ENCODE measurements at places on chromosomes 12 and 14.

- peak; percentile 65 for DNase-seq
These were observed 397.8 kb downstream of the SEC23A start for GRCh38 chr14:38705220-38705619.

- DNase-seq, result peak; percentile 88
These were observed 49.7 kb downstream of the PSMA6 start for GRCh38 chr14:35341751-35342488.

DNA sequence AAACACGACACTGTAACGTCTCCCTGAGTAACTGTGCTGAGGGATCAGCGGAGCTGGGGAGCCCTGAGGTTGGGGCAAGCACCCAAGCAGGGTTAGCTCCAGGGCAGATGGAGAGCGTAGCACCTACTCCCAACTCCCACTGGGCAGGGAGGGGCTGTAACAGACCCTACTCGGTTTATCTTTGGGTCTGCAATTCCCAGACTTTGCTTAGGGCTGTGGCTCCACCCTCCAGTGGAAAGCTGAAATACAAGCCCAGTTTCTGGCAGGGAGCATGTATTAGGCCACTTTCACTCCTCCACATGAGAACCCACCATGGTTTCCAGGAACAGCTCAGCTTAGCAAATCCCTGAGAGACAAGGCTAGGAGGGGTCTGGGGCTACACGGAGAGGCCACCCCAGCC lies 17.3 kb upstream of the TC2N start:
- DNase-seq, result no peak

- DNase-seq, result no peak
These were observed 2.6 kb downstream of the LTB4R start for GRCh38 chr14:24313913-24314312.

- peak; percentile 45 for DNase-seq
These were observed 25.3 kb downstream of the GNS start for GRCh38 chr12:64733857-64734256.

GRCh38 chr14:37237094-37237493 lies 39.4 kb downstream of the MIPOL1 start:
- no peak for DNase-seq

- DNase-seq, result no peak
These were observed 90.9 kb upstream of the DCN start for GRCh38 chr12:91273560-91273959.

DNA sequence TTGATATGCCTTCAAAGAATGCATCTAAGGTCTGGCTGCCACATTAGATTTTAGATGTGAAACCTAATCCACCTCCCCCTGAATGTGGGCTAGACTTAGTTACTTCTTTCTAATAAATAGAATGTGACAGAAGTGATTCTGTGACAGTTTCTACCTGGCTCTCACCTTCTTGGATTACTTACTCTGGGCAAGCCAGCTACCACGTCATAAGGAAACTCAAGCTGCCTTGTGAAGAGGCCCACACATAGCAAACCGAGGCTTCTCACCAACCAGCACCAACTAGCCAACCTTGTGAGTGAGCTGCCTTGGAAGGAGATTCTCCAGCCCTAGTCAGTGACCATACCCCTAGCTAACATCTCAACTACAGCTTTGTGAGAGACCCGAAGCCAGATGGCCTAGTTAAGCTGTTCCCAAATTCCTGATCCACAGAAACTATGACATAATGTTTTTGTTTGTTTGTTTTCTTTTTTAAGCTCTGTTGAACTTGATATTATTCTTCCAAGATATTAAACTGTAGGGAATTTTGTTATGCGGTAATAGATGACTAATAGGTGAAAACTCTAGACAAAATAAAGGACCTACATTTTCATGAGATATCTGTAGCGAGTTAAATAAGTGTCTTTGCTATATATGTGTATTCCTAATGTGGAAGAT lies 6.2 kb downstream of the GPR19 start:
- DNase-seq, result no peak

- DNase-seq, result no peak
These were observed 450 bp downstream of the SINHCAF start for GRCh38 chr12:31325524-31325875.

- no peak for DNase-seq
These were observed 33.8 kb upstream of the IRF2BPL start for GRCh38 chr14:77062261-77062660.

- no peak for DNase-seq
These were observed 89.0 kb downstream of the POLR3B start for GRCh38 chr12:106446419-106447092.

DNA sequence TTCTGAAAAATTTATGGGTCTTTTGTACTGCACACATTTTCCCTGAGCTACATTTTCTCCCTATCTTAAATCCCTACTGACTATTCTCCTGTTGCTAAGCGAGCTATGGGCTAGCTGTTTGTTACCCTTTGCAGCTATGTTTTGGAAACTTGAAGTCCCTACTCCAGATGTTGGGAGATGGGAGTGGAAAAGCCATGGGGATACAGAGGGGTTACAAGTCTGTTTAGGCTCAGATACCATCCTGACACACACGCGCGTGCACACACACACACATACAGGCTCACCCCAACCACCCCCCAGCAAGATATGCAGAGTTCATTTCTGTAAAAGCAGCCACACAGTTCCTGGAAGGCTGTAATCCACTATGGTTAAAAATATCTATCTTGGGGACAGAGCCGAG lies 15.8 kb downstream of the ATP5MC2 start:
- no peak for DNase-seq

- no peak for DNase-seq
These were observed 2.2 kb upstream of the C1S start for GRCh38 chr12:7058163-7058845.

DNA sequence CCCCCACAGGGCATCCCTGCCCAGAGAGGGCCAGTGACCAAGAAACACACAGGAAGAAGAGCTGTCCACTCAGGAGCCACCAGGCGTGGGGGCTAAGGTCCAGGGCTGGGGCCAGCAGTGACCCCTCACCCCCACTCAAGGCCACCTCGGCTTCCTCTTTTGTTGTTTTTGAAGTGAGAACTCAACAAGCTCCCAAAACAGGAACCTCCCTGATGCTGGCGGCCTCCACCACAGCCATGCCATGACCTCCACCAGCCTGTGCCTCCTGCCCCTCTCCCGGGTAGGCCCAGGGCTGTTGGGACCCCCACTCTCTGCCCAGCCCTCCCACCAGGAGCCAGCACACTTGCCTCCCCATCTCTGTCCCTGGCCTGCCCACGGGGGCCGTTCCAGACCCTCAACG lies 7.8 kb downstream of the AKT1 start:
- DNase-seq, result no peak

GRCh38 chr12:27316947-27317346 lies 15.7 kb upstream of the BMAL2 start:
- DNase-seq, result no peak

DNA sequence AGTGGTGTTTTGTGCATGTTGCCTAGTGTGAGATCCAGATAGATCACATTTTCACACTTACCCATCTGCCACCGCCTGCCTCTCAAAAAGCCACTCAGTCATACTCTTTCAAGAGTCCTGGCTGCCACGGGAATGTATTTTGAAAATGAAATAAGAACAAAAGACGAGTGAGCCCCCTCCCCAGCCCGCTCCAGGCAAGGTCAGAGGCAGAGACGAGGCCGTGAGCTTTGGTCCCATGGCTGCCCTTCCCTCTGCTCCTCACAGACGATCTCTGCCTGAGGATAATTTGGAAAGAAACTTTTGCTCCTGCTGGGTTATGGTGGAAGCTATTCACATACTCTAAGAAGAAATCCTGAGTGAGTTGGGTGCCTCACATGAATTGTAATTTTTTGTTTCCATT lies 924.3 kb downstream of the BCL11B start:
- no peak for DNase-seq

DNA sequence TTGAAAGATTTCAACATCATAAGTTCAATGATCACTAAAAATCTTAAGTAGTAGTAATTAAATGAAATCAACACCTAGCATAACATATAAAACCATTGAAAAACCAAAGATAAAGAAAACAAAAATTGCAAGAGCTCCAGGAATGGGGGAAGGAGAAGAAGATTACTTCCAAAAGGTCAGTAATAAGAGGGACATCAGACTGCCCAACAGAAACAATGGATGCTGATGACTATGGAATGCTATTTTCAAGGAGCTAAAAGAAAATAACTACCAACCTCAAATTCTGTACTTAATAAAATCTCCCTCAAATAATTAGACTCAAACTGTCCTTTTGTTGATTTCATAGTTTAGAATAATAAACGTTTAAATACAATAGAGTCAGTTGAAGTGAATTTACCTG lies 314.5 kb upstream of the LMO3 start:
- no peak for DNase-seq

GRCh38 chr12:6966351-6966750 lies 4.1 kb downstream of the PHB2 start:
- DNase-seq, result no peak

- no peak for DNase-seq
These were observed 369.7 kb downstream of the ALG10 start for GRCh38 chr12:34391771-34392581.

- no peak for DNase-seq
These were observed 3.3 kb upstream of the ADAM20 start for GRCh38 chr14:70538087-70538486.

GRCh38 chr14:22994762-22995275 lies 12.5 kb upstream of the AJUBA start:
- peak; percentile 60 for DNase-seq

- no peak for DNase-seq
These were observed 1143.6 kb downstream of the FLRT2 start for GRCh38 chr14:86673523-86673969.

DNA sequence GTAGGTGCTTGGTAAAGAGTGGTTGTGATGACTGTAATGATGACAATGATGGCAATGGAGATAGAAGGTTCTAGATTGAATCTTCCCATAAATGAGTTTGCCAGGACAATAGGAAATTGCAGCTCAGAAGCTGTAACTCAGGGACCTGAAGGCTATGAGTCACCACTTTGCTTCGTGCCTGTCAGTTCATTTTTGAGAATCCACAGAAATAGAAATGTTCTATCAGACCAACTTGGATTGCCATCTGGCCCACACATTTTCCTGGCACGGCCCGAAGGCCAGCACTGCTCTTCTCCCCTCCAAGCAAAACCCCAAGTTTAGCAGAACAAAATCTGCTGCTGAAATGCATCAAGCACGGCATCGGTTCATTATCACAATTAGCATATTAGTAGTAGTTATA lies 1127.0 kb downstream of the BCL11B start:
- no peak for DNase-seq

DNA sequence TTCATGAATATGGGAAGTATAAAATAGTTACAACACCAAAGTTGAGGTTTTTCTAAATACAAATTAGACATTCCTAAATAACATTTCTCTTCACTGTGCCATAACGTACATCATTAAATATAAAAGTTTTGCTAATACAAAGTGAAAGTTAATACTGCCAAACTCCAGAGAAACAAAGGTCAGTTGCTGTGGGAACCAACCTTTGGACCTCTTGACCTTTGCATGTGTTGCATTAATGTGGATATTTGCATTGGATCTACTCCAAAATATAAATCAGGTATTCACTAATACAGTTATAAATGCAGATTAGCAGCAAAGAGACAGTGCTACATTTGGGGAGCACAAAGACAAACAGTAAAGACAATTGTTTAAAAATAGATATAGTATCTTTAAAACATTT lies 366.0 kb upstream of the USP15 start:
- DNase-seq, result no peak

DNA sequence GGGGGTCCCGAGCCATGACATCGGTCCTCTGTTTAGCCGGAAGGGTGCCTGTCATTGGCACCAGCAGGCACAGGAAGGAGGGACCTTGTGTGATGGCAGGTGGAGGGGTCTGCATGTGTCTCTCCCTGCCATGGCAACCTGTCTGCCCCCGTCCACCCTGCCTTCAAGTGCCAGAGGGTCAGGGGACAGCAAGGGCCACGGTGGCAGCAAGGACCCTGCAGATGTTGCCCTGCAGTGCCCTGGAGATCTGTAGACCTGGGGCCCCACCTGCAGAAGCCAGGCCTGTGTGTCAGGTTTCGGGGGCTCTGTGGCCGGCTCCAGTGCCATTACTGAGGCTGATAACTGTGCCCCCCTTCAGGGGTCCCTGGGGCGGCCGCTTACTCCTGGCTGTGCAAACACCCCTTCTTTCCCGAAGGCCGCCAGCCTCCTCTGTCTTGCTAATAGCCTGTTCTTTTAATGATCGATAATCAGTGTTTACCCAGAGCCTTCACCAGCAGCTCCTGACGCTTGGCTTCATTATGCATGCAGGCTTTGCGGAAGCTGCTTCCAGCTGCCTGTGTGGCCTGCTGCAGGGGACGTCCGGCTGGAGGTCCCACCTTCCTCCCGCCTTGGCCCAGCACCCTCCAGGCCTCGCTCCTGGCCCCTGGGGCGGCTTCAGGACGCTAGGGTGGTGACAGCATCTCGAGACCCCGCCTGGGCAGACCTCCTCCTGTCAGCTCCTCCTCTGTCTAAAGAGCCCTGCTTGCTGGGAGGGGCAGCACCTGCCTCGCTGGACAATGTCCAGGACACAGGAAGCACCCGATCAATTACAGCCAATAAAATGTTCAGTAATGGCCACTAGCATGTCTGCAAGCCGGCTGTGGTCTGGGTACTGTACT lies 153.0 kb downstream of the KIF26A start:
- no peak for DNase-seq

DNA sequence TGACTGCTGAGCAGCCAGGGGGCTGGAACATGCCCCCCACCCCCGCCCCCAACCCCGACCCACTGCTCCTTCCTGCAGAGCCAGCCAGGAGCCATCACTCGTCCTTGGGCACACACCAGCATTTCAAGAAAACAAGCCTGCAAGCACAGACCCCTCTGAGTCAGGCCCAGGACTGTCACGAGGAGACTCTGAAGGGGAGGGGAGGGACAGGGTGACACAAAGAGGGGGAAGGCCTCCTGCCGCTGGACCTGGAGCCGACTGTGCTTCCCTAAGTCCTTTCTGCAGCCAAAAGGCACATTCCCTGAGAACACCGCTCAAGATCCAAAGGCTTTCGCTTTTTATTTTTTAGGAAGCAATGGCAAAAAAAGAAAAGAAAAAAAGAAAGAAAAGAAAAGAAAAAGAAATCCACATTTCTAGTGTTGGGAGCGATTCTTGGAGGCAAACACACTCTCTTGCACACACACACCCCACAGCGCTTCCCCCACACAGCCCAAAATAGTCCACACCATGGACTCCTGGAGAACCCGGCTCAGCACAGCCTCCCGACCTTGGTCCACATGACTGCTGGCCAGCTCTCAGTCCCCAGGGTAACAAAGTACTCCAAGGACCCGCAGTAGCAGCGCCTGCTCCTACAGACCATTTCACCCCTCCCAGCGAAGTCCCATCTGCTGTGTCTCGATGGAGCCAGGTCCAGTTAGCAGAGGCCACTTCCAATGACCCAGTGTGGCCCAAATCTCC lies 101.7 kb downstream of the DPF3 start:
- no peak for DNase-seq

GRCh38 chr12:10718279-10718821 lies 4.8 kb downstream of the YBX3 start:
- no peak for DNase-seq

- DNase-seq, result no peak
These were observed 193.6 kb downstream of the KSR2 start for GRCh38 chr12:117774941-117775775.
